GM12892 (cell line): ENCODE measurements at places on chromosomes 11 and 22.

DNA sequence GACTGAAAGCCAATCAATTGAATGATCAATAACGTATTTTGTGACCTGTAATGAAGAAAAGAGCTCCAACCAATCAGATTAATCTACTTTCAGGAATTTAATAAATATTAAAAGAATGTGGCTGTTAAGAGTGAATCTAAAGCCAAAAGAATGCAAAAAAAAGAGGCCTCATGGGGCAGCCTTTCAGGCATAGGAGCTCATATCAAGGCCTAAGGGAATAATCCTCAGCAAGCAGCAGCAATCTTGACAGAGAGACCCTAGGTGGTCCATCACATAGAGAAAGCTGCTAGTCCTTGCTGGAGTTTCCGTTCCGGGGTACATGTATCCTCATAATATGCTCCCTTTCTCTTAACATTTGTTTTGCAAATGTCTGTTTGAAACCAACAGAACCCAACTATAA is 313.1 kb upstream of the PITPNB start:
- DNase-seq: no peak

DNA sequence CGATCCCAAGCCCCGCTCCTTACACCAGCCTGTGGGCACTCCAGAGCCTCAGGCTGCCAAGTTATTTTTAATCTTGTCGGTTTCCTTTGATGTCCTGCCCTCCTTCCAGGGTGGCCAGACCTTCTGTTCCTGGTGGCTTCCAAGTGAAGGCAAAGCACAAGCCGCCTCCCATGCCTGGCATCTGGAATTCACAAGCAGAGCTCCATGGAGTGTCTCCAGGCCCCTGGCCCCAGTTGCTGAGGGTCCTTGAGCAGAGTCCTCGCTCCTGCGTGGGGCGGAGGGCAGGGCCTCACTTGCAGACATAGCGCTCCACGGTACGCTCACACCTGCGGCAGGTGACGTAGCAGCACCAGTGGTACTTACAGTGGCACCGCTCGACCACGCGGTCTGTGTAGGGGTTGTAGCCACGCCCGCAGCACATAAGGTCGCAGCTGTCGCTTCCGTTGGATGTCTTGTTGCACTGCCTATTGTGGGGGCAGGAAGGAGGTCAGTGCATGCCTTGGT is 19.5 kb downstream of the WNT11 start:
- no peak for DNase-seq

DNA sequence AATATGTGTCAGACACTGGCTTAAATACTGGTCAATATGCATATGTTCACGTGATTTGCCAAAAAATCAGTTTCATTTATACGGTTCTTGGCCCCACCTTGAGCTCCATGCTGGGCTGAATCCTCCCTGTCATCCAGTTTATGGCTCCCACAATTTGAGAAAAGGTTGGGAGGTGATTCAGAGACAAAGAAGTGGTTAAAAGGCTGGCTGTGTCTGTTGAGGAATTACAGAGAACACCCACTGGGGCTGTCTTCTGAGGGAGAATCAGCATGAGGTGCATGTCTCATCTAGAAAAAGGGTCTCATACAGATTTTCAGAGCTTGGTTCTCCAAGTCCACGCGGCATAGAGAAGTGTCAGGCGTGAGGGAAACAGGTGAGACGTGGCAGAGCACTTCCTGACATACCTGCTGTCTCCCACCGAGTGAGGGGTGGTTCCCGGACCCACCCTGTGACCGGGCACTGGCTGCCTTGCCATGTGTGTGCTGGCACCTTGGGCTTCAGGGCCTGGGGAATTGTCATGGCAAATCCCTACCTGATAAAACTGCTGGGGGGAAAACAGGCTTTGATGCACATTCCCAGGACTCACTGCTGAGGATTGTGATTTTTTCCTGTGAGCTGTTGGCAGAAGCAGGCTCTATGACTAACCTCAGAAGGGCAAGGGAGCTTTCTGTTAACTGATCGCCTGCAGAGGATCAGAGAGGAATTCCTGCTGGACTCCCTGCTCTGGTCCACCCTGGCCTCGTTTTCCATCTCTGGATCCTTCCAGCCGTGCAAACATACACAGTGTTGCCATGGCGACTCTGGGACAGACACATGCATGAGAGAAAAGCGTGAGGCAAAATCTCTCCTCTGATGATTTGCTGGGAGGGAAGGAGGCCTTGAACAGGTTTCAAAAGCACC is 223.6 kb downstream of the ADAMTS15 start:
- DNase-seq: no peak

DNA sequence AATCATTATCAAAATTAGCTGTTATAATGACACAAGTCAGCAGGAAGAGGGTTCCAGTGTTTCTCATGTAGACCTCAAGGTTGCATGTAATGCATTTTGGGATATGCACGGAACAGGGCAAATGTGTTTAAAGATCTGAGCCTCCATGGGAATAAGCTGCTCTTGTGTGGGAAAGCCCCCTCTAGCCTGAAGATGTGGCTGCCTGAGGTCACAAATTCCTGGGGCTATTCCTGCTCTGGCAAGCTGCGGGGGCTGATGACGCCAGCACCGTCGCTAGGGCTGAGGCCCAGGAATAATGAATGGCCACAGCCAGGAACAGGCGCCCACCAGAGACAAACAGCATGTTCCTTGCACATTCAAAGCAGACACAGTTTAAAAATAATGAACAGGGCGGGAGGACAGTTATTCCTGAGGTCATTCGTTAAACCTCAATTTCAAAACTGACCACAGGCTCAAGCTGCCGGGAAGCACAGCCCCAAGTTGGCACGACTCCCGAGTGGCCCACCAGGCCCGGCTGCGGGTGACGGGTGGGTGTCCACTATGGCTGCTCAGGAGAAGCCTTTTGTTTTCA is 11.7 kb downstream of the OSBPL5 start:
- DNase-seq: no peak

DNA sequence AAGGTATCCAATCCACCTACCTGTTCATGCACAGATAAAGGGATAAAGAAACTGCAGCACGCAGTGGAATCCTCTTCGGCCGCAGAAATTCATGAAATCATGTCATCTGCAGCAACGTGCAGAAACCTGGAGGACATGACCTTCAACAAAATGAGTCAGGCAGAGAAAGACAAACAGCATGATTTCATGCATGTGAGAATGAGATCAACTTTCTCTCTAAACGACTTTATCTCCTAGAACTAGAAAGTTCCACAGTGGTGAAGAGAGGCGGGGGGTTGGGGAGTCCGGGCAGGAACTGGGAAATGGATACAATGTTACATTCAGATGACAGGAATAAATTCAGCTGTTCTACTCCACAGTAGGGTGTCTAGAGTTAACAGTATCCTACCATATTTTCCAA is 9.9 kb downstream of the RGL4 start:
- DNase-seq: no peak
